Activated T-cell treated with anti-CD3 and anti-CD28 coated beads for 24 hours (primary cell): ENCODE measurements at places on chromosomes 1 and 21.

DNA sequence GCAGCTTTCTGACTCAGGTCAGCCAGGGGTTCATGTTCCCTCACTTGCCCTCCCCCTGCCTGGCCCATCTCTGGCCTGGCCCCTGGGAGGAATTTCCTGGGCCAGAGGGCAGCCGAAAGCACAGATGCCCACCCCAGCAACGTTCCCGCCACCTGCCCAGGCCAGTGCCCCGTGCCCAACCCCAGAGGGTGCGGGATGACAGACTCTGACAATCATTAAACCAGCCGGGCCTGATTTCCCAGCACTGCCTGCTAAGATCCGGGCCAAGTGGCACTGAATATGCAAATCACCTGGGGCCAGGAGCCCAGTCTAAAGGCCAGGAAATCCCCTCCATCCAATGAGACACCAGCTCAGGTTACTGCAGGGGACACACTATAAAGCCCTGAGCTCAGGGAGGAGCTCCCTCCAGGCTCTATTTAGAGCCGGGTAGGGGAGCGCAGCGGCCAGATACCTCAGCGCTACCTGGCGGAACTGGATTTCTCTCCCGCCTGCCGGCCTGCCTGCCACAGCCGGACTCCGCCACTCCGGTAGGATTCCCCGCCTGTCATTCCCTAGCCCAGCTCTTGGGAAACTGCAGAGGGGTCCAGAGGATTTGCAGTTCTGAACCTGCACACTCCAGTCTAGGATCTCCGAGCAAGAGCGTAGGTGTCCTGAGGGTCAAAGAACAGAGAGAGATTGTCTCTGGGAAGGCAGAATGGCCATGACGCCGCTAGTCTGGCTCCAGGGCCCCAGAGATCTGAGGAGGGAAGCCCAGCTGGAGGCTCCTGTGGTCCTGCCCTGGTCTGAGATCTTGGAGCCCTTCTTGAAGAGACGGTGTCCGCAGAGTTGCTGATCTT is at the start of gene ELF3:
ELF3 (plus strand) TSS at position 408 of the 836 bp plus-strand sequence. CDS start 550 bp downstream, outside the sequence.
- no peak for DNase-seq

DNA sequence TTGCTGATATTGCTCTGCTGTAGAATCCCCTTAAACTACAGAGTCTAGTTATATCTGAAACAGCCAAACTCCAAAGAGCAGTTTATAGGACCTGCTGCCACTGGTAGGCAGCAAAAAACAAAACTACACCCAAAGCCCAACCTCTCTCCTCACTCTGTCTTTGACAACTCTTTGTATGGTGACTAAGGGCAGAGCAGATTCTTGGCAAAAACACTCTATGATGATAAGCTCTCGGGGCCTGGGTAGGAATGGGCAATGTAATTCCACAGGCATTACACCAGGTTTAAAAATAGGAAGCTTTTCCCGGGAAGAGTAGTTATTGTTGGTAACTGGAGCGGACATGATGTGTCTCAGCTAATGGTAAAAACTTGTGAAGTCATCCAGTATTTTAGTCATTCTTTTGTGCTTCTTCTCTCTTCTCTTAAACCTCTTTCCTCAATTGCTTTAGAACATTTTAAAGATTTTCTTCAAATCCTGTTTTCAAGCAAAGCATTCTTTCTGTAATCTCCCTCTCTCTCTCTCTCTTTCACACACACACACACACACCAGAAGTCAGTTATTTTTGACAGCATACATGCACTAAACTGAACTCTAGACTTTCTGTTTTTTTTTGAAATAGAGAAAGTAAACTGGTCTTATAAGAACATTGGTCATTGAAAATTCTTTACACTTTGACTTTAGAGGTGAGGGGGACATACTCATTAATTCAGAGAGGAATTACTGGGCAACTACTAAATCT is 193.5 kb downstream of the PAPPA2 start:
- no peak for DNase-seq

DNA sequence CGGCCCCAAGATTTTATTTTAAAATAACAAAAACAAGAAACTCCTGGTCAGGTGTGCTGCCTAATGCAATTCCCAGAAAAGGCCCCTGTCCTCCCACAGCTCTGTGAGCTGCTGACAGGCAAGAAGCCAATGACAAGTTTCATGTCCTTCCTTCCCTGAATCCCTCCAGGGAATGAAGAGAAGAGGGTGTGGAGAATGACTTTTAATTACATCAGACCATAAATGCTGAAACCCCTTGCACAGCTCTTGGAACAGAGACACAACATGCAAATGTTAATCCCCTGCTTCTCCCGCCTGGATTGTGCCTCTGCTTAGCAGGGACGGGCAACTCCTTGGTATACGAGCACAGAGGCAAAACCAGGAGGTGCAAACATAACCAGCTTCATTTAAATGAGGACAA is 228.1 kb upstream of the CAMK1G start:
- DNase-seq: no peak

DNA sequence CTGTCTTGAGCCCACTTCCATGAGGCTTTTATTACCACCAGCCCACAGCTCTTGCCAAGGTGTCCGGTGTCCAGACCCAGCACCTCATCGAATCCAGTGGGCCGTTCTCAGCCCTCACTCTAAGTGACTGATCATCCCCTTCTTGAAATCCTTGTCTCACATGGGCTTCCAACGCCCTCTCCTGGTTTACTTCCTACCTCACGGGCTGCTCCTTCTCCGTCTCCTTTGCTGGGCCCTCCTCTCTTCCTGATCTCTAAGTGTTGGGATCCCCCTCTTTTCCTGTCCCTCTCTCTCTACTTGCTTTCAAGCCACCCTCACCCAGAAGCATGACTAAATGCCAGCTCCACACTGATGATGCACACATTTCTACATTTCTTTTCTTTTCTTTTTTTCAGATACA is 9.0 kb upstream of the RHBG start:
- DNase-seq: no peak

GRCh38 chr1:62082456-62083363 is 111.9 kb upstream of the L1TD1 start:
- peak; percentile 16 for DNase-seq

GRCh38 chr1:245763873-245764331 is 609.1 kb downstream of the KIF26B start:
- no peak for DNase-seq

- no peak for DNase-seq
Observed at GRCh38 chr1:160169553-160170399, 18.4 kb downstream of the ATP1A4 start.

GRCh38 chr1:174097426-174097825 is 61.9 kb upstream of the RABGAP1L start:
- no peak for DNase-seq

GRCh38 chr1:99176753-99177152 is 87.5 kb upstream of the PLPPR4 start:
- DNase-seq: no peak

DNA sequence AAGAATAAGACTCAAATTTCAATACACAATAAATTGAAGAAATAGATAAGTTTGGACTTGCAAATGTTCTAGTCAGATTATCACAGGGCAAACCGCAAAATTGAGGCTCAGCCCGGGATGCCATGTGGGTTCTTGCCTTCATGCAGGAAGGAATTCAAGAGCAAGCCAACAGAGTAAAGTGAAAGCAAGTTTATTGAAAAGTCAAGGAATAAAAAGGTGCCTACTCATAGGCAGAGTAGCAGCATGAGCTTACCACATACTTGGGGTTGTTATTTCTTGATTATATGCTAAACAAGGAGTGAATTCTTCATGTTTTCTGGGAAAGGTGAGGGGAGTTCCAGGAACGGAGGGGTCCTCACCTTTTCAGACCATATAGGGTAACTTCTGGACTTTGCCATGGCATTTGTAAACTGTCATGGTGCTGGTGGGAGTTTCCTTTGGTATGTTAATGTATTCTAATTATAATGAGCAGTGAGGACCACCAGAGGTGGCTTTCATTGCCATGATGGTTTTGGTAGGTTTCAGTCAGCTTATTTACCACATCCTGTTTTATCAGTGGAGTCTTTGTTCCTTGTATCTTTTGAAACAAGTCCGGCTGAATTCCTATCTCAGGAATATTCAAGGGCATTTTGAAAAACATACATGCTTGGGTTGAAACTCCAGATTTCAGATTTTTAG is 2.0 kb upstream of the OR2AK2 start:
- no peak for DNase-seq

DNA sequence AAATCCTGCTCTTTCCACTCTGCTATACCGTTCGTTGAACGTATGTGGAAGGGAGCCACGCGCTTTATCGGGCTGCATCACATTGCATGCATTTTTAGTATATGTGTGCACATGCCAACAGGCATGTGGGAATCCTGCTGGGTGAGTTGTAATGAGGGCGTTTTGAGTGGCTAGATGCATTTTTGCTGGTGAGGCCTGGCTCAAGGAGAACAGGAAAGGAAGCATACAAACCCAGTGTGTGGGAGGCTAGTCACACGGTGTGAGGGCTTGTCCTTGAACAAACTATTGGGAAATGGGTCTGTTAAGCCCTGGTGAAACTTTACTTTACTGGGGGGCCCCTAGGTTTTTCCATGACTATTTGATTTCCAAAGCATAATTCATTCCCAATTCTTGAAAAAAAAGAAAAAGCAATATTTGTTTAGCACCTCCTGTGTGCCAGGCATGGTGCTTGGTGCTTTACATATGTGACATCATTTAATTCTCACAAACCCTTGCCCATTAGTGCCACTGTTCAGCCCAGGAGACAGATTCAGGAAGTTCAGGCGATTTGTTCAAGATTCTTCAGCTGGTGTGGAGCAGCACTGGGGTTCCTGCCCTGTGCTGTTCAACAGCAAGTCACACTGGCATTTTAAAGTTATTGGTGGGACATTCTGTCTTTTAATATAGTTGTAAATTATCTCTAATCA is 25.6 kb upstream of the JUN start:
- DNase-seq: no peak

- DNase-seq: no peak
Observed at GRCh38 chr1:3733883-3734589, 18.2 kb upstream of the CCDC27 start.

DNA sequence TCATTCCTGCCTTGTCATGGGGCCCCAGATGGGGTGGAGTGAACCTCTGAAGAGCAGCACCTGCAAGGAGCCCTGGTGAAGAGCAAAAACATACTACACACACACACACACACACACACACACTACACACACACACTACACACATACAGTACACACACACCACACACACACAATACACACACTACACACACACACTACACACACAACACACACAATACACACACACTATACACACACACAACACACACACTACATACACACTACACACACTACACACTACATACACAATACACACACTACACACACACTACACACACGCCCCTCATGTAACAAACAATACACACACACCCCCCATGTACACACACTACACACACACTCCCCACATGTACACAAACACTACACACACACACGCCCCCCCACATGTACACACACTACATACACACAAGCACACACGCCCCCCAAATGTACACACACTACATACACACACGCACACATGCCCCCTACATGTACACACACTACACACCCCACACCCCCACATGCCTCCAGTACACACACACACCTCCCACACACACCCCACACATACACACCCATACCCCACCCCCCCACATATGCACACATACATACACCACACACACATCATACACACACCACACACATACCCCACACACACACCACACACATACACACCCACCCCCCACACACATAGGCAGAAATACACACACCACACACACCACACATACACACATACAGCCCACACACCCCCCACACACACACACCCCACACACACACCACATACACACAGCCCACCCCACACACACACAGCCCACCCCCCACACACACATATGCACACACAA is 9.3 kb downstream of the SLC2A5 start:
- DNase-seq: no peak

GRCh38 chr1:81921851-81922462 is 121.2 kb downstream of the ADGRL2 start:
- DNase-seq: no peak

GRCh38 chr1:152996633-152997400 is 4.7 kb upstream of the SPRR3 start:
- no peak for DNase-seq

DNA sequence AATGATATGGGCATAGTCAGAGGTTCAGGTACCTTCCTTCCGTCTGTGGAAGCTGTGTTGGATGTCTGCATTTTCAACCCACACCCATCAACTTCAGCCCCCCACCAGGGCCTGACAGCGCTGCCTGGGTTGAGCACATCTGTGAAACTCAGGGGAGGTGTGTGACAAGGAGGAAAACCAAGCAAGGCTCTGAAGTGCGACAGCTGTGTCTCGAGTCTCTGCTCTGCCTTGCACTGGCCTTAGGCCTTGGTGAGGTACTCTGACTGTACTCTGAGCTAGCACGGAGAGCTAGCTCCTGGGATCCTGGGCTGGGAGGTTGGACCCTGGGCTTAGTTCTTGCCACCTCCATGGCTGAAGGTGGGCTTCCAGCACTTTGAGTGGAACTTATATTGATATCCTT is 9.1 kb downstream of the VANGL2 start:
- no peak for DNase-seq

DNA sequence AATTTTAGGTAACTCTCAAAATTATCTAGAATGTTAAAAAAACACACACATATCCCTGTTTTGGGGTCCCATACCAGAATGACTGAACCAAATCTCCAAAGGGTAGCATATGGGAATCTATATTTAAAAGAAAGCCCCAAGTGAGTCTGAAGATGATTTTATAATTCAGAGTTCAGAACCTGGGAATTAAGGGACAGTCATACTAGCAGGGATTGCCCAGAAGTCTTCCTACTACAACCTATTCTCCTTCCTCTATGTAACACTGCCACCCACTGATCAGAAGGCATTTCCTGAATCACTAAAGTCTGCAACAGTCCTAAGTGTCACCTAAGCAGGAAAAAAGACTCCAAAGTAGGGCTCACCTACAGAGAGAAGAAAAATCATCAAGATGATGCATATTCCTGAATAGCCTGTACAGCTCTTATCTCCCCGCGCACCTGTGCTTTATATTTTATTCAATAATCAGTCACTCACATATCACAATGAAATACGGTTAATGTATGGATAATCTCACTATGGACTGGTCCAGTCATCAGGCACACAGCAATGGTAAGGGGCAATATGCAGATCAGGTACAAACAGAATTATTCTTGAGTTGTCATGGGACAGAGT is 4.9 kb downstream of the RGS1 start:
- no peak for DNase-seq

- no peak for DNase-seq
Observed at GRCh38 chr1:3863231-3863935, 6.1 kb downstream of the DFFB start.

DNA sequence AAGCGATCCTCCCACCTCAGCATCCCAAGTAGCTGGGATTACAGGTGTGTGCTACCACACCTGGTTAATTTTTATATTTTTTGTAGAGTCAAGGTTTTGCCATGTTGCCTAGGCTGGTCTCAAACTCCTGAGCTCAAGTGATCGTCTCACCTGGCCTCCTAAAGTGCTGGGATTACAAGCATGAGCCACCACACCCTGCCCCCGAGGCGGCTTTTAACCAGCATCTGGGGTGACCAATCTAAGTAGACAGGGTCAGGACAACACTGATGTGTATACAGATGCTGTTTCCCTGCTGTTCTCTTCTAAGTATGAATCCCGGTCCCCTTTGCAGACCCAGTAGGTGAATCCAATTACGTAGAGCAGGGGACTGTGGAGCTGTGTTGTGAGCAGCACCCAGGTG is 23.9 kb downstream of the THAP3 start:
- no peak for DNase-seq
